ENCODE measurements at places on chromosomes 6 and 20.

DNA sequence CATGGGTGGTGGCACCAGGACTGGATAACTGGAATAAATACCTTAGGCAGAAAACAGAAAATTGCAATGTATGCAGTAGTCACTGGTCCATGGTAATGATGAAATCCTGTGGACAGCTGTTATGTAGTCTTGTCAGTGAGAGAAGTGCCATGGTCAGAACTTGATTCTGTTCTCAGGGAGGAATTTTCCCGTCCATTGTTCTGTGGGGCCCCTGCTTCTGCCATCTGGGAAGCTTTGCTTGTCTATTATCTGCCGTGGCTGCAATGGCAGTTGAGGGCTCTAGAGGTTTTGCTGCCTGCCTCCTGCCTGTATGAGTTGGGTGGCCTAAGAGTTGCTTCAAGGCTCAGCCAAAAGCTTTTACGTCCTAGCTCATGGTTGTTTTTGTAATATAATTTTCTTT, 126.8 kb upstream of the SLC35B3 start:
- DNase-seq, result no peak

DNA sequence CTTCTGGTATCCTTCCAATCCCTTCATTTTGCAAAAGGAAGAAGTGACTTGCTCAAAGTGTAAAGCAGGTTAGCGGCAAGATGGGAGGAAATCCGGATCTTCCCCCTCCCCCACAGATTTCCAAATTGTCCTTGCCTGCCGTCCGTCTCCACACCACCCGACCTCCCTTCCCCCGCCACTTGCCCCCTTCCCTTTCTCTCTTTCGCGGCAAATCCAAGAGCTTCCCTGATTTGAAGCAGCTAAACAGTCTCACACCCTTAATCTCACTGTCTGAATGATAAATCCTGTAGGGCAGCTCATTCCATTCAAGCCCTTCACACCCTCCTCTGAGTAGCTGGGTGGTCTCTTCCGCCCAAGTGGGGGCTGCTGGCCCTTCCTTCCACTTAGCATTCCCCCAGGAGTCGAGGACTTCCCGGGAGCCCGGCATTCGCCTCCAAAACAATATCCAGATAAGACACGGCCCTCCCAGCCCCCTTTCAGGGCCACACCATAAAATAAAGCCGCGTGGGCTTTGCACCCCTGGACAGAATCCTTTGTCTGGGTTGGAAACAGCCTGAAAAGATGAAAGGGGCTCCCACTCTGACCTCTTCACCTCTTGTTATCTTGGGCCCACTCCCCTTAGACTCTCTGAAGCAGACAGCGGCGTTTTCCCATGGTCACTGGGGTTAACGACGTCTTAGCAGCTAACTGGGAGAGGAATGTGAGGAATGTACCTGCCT, 44.0 kb upstream of the PIM1 start:
- DNase-seq, result no peak

GRCh38 chr6:118295336-118295735, 252.8 kb upstream of the PLN start:
- DNase-seq, result no peak

- no peak for DNase-seq
These were observed 281.2 kb upstream of the SGK1 start for GRCh38 chr6:134599079-134599478.

- no peak for DNase-seq
These were observed 111.0 kb downstream of the PLCB1 start for GRCh38 chr20:8242827-8243724.

Measured in 8988T (cell line).